Heart right ventricle (tissue), 16 donors: ENCODE measurements at places on chromosomes 5 and 9.

- no peak for DNase-seq
Measured at GRCh38 chr5:122611406-122611805, 163.5 kb upstream of the SNX2 start.

DNA sequence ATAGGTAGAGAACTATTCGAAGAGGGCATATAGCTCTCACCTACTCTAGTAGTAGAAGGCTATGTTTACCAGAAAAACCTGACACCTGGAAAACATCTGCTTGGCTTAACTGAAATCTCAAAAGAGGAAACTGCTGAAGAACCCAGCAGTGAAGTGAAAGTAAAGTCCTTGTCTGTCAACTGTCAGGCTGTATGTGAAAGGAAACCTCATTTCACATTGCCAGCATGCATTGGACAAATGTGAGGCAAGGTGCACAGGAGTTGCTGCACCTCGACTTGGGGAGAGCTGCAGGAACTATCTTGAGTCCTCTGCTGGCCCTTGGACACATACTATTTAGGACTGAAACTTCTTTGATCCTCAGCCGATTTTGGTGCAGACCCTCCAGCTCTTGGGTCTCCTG is 53.3 kb downstream of the NREP start:
- DNase-seq = no peak

DNA sequence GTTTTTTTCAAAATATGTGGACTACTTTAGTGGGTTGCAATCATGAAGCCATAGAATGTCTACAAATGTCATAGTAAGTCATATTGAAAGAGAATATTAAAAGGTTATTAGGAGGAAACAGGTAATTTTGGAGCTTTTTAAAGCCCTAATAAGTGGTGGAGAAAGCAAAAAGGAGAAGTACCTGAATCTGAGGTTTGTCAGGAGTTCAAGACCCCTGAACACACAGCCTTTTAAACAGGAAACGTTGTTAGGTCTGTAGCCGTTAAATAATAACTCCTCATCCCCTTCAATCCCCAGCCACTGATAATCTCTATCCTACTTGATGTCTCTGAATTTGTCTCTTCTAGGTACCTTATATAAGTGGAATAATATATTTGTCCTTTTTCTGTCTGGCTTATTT is 51.1 kb downstream of the SPEF2 start:
- no peak for DNase-seq

- DNase-seq = no peak
Measured at GRCh38 chr9:105376893-105377292, 70.9 kb upstream of the FSD1L start.

DNA sequence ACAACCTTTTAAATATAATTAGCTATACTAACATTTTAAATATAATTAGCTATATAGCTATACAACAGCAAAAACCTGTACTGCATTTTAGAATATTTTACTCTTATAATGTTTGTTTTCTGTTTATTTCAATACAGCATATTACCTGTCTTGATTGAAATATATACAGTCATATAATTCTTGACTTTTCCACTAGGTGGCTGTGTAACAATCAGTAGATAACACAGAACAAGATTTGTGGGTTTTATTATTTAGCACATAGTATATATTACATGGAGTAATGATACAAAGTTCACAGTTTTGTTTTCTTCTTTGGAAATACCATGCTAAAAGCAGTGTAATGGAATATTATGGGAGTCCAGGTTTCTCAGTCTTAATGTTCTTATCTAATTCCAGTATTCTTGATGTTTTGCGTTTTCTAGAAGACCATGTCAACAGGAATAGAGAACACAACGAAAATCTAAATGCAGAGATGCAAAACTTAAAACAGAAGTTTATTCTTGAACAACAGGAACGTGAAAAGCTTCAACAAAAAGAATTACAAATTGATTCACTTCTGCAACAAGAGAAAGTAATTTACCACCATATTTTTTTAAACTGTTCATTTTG is 13.3 kb downstream of the HMMR start:
- no peak for DNase-seq

DNA sequence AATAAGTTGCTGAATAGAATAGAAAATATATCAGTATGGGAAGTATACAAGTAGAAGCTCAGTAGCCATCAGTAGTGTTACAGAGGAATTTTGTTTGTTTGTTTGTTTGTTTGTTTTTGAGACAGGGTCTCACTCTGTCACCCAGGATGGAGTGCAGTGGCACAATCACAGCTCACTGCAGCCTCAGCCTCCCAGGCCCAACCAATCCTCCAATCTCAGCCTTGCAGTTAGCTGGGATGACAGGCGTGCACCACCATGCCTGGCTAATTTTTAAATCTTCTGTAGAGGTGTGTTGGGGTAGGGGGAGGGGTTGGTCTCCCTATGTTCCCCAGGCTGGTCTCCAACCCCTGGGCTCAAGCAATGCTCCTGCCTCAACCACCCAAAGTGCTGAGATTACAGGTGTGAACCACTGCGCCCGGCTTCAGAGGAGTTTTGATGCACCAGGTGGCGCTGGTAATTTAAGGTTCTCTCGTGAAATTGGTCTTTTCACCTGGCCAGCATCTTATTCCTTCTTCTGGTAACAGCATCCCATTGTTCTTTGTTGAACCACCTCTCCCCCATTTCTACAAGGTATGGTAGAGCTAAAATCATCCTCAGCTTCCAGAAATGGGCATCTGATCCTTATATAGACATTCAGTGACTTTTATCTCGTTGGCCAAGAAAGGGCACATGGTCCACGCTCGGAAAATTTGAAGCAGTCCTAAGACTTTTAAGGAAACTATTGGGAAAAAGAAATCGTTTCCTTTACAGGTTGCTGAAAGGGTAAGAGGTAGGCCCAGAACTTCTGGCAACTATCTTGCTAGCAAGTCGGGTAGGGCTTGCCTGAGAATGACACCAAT is 157.1 kb downstream of the ARRDC3 start:
- no peak for DNase-seq

- DNase-seq = no peak
Measured at GRCh38 chr5:136038635-136039034, 9.8 kb downstream of the TGFBI start.

DNA sequence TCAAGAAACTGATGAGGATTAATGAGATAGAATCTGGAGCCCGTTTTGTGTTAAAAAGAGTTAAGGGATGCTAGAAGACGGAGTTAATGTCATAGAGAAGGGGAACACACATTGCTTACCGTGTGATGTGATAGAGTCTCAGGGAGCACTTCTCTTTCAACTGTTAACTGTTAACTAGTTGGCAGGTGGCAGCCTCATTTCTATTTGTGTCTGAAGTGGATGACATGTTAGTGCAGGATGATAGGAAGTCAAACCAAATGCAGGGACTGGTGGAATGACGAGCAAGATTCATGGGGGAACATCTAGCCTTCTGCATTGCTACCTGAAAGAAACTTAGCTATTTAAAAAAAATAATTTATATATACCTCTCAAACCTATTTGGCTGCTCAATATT is 222.7 kb downstream of the MAST4 start:
- peak; percentile 34 for DNase-seq

DNA sequence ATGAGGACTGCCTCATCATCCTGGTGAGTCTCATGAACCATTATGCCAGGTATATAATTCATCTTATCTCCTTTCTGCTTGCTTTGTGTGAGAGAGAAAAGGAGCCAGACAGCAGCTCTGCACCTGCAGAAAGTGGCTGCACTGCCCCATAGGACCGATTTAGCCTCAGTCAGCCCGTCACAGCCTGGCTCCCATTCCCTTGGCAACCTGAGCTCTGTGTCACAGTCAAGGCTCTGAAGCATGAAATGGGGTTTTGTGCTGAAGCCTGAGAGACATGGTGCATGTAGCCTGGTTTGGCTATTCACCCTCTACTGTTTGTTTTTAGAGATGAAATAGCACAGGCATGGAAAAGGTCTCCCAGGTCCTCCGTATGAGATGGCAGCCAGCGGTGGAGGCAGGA is 198.3 kb downstream of the KCTD16 start:
- DNase-seq = no peak

DNA sequence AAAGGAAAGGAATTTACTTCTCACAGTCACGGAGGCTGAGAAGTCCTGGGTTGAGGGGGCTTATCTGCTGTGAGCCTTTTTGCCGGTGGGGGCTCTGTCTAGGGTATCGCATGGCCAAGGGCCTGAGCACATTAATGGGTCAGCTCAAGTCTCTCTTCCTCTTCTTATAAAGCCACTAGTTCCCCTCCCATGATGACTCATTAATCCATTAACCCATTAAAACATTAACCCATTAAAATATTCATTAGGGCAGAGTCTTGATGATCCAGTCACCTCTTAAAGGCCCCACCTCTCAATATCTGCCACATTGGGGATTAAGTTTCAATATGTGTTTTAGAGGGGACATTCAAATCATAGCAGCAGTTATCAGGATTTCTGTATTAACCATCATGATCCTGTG is 406.3 kb downstream of the SPOCK1 start:
- no peak for DNase-seq

GRCh38 chr5:41527201-41527779 is 16.9 kb upstream of the PLCXD3 start:
- DNase-seq = no peak

DNA sequence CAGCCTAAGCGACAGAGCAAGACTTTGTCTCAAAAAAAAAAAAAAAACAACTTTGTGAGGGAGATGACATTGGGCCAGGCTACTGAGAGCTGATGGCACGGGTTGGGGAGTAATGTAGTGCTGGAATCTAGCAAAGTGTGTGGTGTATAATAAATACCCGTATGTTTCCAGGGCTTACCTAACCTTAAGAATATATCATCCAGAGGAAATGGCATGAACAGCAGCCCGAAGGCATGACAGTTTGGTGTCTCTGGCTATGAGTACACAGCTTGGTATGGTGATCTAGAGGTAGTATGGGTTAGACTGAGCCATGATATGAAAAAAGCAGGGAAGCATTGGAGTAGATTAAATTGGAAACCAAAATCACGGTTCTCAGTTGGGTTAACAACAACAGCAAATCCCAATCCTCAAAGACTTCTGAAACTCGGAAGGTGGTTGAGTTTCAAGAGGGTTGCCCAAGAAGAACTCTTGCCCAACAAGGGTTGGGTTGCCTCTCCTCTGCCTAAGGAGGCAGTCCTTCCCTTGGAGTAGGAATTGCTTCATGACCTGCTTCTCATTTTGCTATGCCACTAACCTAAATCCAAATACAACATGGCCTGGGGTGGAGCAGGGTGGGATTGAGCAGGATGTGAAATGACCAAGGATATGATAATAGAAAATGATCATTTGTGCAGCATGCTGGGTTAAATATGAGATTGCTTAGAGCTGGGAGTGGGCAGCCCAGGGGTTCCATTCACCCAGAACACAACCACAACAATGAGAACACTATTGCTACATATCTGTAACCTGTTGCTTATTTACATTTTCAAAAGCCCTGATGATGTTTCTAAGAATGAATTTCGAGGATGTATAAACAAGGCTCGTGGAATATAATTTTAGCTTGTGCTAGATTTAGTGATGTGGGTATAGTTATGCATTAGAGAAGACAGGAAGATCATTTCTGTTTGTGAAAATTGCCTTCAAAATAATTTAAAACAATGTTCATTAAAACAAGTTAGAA is 64.6 kb upstream of the ZFR start:
- no peak for DNase-seq

GRCh38 chr9:5553211-5553610 is 42.9 kb downstream of the PDCD1LG2 start:
- no peak for DNase-seq

GRCh38 chr9:91119142-91119541 is 242.6 kb downstream of the AUH start:
- DNase-seq = no peak

DNA sequence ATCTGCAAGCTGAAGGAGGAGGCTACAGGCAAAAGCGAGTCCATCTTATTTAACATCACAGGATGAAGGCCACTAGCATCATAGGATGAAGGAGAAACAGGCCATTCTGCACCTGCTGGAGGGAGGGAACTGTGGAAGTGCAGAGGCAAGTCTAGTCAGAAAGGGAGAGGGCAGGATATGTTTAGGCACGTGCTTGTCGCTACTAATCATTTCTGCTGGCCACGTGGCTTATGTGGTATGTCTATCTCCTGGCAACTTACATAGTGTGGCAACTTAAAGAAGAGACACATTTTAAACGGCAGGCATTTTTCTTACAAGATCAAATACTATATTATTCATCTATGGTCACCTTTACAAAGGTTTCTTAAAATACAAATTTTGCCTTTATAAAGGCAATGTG is 74.0 kb downstream of the GNAQ start:
- DNase-seq = no peak

DNA sequence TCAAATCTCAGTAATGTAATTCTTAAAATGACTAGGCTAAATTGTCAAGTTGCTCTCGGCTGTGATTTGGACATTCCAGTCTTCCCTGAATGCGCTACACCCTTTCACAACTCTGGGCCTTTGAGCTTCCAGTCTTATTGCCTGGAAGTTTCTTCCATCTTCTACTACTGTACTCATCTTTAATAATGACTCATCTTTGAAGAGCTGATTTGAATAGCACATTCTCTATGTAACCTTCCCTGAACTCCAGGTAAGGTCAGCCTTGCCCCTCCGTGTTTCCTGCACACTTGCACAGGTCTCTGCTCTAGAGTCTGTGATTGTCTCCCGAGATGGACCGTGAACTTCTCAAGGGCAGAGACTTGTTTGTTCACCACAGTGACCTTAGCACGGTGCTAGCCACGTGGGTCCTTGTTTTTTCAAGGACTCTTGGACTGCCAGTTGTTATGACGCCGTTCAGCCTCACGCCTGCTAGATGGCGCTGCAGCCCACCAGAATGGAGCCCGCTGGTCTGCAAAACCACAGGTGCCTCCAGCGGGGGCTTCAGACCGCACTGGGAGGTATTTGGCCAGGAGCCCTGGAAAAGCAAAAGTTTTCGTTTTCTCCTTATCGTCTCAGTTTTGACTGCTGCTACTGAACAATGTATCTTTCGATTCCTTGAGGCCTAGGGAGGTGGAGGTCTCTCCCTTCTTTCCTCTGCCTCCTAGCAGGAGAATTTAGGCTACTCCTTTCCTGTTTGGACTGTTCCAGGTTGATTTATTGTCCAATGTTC is 44.4 kb downstream of the SEC61B start:
- peak; percentile 74 for DNase-seq

DNA sequence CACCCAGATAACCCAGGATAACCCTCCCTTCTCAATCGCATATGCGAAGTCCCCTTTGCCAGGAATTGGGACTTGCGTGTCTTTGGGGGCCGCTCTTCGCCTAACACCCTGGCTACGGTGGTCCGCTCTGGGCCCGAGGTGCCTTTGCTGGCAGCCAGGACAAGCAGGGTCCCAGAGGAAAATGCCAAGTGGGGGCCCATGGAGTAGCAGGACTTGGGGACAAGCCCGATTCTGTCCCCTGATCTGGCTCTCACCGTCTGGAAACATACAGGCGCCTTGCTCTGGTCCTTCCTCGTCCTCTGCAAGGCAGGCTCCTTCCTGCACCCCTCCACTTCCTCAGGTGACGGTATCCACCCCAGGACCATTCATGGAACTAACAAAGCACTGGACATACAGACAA is 78.1 kb upstream of the UNC5A start:
- no peak for DNase-seq

DNA sequence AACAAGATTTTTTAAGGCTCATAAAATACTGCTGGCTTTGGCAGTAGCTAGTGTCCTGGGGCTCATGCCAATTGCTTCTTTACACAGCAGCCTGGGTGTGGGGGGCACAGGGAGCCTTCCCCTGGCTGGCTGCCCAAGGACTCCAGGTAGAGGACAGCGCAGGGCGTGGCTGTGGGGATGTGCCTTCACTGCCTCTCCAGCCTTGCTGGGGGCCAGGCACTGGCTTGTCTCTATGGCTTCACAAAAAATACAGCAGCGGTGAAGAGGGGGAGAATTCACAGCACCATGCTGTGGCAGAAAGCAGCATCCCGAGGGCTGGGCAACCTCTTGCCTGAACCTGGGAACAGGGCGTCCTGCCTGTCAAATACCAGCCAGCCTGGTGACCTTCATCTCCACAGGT is 57.4 kb downstream of the DAP start:
- DNase-seq = no peak
